ENCODE measurements at places on chromosomes 13 and 19.

DNA sequence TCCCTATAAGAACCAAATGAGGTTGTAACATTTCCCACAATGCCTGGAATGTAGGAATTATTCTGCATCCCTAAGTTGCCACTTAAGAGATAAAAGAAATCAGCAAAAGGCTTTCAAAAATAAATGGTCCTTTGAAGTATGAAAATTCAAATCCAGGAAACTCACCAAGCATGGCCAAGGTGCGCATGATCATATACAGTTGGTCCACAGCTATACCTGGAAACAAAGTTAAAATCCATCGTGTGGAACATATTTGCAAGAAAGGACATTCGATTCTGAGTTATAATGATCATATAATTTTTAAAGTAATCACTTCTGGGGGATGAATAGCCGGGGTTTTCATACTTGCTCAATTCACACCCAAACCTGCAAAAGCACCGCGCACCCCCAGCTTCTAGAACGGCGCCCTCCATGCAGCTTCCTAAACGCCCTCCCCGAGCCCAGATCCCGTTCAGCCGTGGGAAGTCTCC is 525 bp downstream of the CARS2 start:
- no peak for DNase-seq

DNA sequence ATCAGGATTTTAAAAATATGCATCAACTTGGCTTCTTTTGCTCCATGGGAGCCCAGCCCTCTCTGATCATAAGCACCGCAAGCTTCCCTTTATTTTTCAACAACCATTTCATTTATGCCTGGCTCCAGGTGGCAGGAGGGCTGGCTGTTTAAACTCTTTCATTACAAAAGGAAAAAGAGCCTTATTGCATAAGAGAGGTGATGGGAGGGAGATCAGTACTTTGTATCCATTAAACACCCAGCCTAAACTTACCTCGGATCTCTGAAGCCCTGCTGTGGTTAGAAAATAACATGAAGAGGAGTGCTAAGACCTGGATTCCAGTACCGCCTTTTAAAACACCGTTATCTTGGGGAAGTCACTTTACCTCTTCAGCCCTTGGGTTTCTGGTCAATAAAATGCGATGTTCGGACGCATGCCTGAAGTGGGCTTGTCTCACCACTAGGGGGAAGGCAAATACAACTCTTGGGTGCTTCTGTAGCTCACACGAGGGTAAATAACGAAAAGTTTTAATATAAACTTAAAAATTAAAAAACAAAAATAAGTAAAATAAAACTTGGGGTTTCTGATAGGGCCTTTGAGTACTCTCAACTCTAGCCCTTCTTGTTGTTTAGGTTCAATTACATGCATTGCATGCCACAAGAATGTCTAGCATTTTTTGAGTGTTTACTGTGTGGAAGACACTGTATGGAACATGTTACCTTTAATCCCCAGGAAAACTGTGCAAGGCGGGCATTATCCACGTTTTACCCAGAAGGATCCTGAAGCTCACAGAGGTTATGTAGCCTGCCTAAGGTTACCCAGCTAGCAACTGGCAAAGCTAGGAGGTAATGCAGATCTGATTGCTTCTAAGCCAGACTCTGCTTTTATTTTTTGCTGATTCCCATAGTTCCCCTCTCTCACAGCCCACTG is 240.3 kb downstream of the LMO7 start:
- DNase-seq = no peak

- DNase-seq = no peak
Observed at GRCh38 chr19:55390461-55390880, 4.7 kb downstream of the RPL28 start.

- peak; percentile 71 for DNase-seq
Observed at GRCh38 chr19:38683393-38684077, 36.1 kb downstream of the ACTN4 start.

DNA sequence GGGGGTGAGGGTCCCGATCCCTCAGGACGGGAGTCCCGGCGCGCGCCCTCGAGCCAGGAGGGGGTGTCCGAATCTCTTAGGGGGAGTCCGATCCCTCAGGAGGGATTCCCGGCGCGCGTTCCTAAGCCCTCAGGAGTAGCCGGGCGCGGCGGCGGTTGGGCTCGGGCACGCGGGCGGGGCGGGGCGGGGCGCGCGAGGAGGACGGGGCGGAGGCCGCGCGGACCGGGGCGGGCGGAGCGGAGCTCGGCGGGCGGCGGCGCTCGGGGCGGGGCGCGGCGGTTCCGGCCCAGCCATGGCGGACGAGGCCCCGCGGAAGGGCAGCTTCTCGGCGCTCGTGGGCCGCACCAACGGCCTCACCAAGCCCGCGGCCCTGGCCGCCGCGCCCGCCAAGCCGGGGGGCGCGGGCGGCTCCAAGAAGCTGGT is at the start of gene CUL4A:
Gene CUL4A (plus strand): TSS at position 278 of the 423 bp plus-strand sequence. CDS start 15 bp downstream, at position 293.
- DNase-seq = peak; percentile 45

DNA sequence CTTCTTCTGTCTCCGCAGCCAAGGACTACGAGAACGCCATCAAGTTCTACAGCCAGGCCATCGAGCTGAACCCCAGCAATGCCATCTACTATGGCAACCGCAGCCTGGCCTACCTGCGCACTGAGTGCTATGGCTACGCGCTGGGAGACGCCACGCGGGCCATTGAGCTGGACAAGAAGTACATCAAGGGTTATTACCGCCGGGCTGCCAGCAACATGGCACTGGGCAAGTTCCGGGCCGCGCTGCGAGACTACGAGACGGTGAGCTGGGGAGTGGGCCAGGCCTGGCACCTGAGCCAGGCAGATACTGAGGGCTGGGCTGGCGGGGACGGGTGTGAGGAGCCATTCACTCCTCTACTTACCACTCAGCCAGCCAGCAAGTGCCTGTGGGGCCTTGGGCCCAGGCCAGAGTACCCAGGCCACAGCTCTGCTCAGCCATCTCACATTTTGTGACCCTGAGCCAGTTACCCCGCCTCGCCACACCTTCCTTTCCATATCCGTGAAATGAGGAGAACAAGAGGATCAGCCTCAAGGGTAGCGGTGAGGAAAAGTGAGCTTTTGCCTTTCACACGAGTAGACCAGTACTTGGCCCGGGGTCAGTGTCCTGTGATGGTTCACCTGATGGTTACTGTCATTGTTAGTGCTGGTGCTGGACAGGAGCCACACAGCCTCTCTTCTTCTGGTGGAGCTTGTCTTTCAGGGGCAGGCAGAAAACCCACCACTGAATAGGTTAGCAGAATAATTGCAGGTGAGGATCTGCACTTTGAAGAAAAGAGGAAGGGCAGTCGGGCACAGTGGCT is 7.0 kb downstream of the PPP5C start:
- DNase-seq = no peak

- no peak for DNase-seq
Observed at GRCh38 chr19:53538378-53539109, 599 bp downstream of the ZNF331 start.

DNA sequence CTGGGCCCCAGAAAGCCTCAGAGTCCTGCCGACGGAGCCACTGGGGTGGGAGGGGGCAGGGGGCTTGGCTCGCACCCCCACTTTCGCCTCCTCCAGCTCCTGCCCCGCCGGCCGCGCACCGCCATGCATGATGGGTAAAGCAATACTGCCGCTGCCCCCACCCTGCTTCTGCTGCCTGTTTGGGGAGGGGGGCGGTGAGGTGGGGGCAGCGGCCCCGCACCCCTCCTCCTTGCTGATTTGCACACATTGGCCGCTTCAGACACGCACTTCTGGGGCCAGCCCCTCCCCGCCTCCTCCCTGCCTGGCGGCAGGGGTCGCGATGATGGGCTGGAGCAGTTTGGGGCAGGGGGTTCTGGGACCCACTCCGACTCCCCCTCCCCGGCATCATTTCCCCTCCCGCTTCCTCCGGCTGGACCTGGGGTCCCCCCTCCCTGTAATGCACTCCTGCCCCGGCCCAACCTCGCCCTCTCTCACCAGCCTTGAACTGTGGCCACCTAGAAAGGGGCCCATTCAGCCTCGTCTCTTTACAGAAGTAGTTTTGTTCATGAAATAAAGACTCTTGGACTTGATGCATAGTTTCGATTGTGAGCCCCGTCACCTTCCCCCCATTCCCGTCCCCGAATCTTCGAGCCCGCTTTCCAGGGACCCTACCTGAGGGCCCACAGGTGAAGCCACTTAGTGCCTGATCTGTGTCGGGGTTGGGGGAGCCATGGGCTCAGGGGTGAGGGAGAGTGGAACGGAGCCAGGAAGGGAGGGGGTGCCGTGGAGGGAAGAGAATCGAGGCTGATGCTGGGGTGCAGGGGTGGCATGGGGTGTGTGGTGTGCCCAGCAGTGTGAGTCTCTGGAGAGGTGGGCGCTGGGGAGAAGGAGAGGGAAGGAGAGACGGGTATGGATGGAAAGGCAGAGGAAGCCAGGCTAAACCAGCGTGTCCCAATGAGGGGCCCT is 1.4 kb upstream of the HPN start:
- no peak for DNase-seq

- DNase-seq = no peak
Observed at GRCh38 chr13:40389081-40389641, 277.3 kb downstream of the FOXO1 start.

DNA sequence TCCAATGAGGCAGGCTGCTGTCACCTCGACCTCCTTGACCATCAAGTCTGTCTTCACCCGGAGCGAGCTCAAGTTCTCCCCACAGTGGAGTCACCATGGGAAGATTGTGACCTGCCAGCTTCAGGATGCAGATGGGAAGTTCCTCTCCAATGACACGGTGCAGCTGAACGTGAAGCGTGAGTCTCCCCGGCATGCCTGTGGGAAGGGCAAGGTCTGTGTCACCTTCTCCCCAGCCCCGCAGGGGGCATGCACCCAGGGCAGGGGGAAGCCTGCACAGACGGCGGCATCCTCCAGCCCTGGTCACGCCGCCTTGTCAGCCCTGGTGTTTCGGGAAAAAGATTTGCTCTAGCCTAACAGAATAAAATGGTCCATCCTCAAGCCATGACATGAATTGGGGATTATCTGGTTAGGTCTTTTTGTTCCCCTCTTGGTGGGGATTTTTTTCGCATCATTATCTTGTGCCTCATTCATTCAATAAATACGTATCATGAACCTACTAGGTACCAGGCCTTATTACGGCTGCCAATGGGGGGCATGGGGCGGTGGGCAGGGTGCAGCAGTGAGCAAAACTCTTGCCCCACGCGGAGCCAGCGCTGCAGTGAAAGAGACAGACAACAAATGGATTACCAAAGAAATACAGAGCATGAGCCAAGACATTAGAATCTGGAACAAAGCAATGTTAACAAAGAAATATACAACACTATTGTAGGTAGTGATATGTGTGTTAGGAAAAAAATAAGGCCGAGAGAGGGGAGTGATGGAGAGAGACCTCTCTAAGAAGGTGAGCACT is 7.4 kb downstream of the CD22 start:
- no peak for DNase-seq

DNA sequence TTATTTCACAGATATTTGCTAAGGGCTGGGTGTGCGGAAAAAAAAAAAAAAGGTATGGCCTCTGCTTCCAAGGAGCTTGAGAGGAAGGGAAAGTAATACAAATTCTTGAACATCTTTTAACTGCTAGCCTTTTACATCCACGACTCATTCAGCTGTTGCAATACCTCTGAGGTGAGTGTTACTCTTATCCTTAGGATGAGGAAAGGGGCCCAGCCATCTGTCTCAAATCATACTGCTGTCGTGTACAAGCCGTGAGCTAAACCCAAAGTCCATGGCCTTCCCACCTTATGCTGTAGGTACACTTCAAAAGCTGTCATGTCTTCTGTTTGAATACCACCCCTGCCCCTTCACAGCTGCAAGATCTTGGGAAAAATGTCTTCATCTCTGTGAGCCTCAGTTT is 146.8 kb downstream of the KCNRG start:
- DNase-seq = no peak

GRCh38 chr13:35722458-35723052 is 246.1 kb upstream of the MAB21L1 start:
- no peak for DNase-seq

- no peak for DNase-seq
Observed at GRCh38 chr19:39224910-39225309, 19.9 kb downstream of the IFNL3 start.

- no peak for DNase-seq
Observed at GRCh38 chr13:96792736-96793403, 201.4 kb downstream of the OXGR1 start.

DNA sequence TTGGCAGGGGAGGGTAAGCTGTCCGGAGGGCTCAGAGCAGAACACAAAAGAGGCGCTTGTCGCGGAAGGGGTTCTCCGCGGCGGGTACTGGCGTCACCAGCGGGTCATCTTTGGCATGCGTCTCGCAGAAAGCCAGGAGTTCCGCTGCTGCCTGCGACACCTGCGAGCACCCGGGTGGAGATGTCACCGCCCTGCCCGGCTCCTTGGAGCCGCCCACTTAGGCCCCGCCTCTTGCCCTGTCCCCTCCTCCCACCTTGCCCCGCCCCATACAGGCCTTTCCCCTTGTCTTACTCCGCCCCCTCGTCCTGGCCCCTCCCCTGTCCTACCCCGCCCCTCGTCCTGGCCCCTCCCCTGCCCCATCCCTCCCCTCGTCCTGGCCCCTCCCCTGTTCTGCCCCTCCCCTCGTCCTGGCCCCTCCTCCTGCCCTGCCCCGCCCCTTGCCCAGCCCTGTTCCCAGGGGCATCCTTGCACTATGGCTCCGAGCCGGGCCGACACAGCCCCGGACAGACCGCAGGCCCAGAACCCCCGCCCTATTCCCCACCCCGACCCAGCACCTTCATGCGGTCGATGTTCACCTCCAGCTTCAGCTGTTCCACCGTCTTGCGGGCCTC is 1.9 kb downstream of the GNG8 start:
- DNase-seq = no peak

DNA sequence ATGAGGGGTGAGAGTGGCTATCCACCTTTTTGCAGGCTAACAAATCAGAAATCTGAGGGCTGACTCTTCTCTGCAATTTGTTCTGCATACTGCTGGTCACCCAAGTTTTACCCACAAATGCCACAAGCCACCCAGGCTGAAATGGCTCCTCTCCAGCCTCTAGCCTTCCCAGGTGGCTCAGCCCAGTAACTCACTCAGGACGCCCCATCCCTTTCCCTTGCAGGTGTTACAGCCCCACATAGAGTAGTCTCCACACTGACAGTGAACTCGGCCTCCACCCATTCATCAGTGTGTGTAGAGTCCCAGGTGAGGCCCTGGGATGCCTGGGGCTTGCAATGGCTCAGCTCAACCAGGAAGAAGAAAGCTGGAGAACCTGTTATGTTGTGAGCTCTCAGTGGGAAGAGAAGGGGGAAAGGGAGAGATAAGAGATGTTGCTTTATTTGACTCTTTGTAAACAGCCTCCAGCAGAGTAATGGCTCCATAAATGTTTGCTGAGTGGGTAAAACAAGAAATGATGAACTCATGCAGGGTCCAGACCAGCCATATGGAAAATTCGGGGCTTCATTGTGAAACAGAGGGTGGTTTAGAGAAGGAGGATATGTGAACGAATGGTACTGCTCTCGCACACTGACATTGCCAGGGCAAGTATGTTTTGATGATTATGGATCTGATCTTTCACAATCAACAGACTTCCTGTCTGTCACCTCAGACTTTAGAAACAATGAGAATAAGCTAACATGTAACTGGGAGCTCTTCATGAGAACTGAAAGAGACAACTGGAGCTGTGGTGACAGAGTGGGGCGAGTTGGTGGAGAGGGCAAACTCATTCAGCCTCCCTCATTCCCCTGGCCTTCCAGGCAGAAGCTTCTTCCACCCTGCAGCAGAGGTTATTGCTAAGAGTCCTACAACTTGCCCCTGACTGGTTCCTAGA is 74.2 kb upstream of the RFC3 start:
- no peak for DNase-seq

All from HuH-7.5 (cell line).